Peyer's patch (tissue), 4 donors: ENCODE measurements at places on chromosomes 3 and 15.

GRCh38 chr15:74024687-74025086, 30.2 kb downstream of the PML start:
- DNase-seq = no peak

DNA sequence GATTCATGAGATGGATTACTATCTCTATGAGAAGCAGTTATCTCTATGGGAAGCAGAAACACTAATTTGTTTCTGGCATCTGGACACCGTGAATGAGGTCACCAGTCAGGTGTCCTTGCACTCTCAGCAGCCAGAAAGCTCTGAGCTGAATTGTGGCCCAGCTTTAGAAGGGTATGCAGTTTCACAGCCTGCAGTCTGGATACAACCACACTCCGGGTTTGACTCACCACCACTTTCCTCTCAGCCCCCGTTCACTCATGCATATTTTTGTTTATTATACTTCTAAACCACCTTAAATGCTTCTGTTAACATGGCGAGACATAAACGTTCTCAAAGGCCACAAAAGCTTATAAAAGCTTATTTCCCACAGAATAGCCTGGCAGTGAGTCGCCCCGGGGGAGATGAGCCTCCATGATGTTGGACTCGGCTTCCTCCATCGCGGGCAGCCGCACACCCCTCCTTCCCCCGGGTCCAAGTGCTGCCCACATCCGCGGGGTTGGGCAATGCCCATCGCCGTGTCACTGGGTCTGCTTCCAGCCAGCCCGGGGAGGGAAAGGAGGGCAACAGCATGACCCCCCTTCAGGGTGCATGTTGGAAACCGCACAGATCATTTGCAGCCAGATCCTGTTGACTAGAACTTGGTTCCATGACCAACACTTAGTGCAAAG, 16.8 kb upstream of the SLC41A3 start:
- no peak for DNase-seq

- DNase-seq = no peak
Observed at GRCh38 chr3:15812183-15812582, 14.4 kb upstream of the ANKRD28 start.

- DNase-seq = peak; percentile 45
Observed at GRCh38 chr3:43477600-43477999, 144.2 kb downstream of the ANO10 start.

DNA sequence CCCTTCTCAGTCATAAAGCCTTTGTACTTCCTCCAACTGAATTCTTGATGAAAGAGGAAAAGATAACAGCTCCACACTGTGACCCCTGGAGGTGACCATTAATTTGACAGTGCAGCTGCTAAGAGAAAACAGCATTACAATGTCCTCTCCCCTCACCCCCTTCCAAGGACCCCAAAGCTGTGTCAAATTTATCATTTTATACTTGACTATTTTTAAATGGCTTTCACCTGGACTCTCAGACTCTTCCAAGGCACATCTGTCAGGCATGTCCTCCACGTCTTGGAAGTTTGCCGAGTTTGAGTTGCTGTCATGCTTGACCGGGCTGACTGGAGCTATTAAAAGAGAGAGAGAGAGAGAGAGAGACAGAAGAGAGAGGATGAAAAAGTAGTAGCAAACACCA, 236.5 kb downstream of the WDR72 start:
- no peak for DNase-seq
